ENCODE measurements at places on chromosomes 2 and 18. TPM values are rescaled to one million over a fixed set of nuclear protein-coding genes. Genes with fewer than 3 reads are reported as not detected.

The SLC4A5 gene
- 0.16 TPM for total RNA-seq

The CROCC2 gene
- not detected for total RNA-seq

The KLHL29 gene
- 3.7 TPM for total RNA-seq

The TM4SF20 gene
- not detected for total RNA-seq
